ENCODE measurements at places on chromosomes 2 and 18. TPM values are rescaled to one million over a fixed set of nuclear protein-coding genes. Genes with fewer than 3 reads are reported as not detected.
A peak's percentile ranks its signal among the peaks of the same experiment; 100 is the strongest.

The GPR155 gene
- polyA plus RNA-seq = 3.2 TPM

The PLCL1 gene
- polyA plus RNA-seq = not detected

GRCh38 chr2:236547725-236548124, 21.9 kb upstream of the ACKR3 start:
- H3K36me3 ChIP-seq = peaks cover 15% of the 10 kb centered on the region
- peak overlapping the region; percentile 95 for H3K27ac ChIP-seq
- peak overlapping the region; percentile 86 for H3K4me3 ChIP-seq
- peaks cover 98% of the 10 kb centered on the region for H3K4me1 ChIP-seq
- DNase-seq = no peak

GRCh38 chr2:10571673-10572072, 118.1 kb downstream of the NOL10 start:
- H3K27me3 ChIP-seq = no peaks in the 10 kb centered on the region
- no peak overlapping the region for H3K4me3 ChIP-seq
- H3K27ac ChIP-seq = no peak overlapping the region
- H3K36me3 ChIP-seq = peaks cover 35% of the 10 kb centered on the region
- DNase-seq = no peak
- no peaks in the 10 kb centered on the region for H3K4me1 ChIP-seq

- H3K36me3 ChIP-seq = no peaks in the 10 kb centered on the region
- H3K4me1 ChIP-seq = no peaks in the 10 kb centered on the region
- H3K4me3 ChIP-seq = no peak overlapping the region
- H3K27ac ChIP-seq = no peak overlapping the region
- DNase-seq = no peak
Observed at GRCh38 chr18:40606996-40607395, 1348.0 kb upstream of the PIK3C3 start.

GRCh38 chr2:164593959-164594358, 27.3 kb downstream of the GRB14 start:
- no peaks in the 10 kb centered on the region for H3K36me3 ChIP-seq
- H3K27me3 ChIP-seq = peaks cover 4% of the 10 kb centered on the region
- H3K4me1 ChIP-seq = no peaks in the 10 kb centered on the region
- H3K4me3 ChIP-seq = no peak overlapping the region

The TCF23 gene
- not detected for polyA plus RNA-seq

DNA sequence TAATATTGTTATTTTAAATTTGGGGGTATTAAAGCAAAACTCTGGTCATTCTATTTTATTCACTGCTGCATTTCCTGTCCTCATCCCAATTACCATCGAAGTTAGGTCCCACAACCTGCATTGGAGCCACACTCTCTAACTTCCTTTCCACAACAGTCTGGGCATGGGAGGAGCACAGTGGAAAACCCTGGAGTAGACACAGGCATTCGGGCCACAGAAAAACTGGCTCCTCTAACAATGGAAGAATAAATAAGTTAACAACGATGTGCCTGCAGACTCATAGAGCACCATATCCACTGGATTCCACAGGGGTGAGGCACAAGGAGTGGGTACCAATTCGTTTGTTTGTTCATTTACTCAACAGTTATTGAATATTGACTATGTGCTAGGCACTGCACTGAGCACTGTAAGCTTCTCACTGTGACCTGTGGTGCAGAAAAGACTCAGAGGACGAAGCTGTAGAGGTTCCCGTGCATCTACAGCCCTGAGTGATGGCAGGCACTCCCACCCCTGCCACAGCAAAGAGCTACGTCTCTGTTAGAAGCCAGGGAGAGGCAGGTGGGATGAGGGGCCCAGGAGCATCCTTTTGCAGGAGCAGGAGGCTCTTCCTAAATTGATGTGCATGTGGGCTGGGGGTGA, 154.2 kb upstream of the PGAP1 start:
- H3K36me3 ChIP-seq = peaks cover 22% of the 10 kb centered on the region
- H3K4me3 ChIP-seq = no peak overlapping the region
- peaks cover 21% of the 10 kb centered on the region for H3K27me3 ChIP-seq
- peak overlapping the region; percentile 47 for H3K27ac ChIP-seq
- H3K4me1 ChIP-seq = no peaks in the 10 kb centered on the region

All from immature natural killer cell (primary cell).